EL (cell line): ENCODE measurements at places on chromosomes 1 and 21.
A peak's percentile ranks its signal among the peaks of the same experiment; 100 is the strongest.

DNA sequence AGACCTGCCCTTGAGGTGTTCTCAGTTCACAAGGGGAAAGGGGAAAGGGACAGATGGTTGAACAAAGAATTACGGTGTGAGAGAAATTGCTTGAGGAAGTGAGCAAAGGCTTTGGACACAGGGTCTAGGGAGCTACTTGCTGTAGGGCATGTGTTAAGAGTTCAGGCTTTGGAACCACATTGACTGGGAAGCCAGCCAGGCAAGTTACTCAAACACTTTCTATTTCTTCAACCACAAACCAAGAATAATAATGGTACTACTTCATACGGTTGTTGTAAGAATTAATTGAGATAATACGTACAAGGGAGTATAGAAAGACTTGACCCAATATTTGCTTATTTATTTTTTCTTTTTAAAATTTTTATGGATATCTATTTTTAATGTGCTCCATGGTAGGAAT lies 26.6 kb downstream of the AK4 start:
- DNase-seq, result peak; percentile 97

DNA sequence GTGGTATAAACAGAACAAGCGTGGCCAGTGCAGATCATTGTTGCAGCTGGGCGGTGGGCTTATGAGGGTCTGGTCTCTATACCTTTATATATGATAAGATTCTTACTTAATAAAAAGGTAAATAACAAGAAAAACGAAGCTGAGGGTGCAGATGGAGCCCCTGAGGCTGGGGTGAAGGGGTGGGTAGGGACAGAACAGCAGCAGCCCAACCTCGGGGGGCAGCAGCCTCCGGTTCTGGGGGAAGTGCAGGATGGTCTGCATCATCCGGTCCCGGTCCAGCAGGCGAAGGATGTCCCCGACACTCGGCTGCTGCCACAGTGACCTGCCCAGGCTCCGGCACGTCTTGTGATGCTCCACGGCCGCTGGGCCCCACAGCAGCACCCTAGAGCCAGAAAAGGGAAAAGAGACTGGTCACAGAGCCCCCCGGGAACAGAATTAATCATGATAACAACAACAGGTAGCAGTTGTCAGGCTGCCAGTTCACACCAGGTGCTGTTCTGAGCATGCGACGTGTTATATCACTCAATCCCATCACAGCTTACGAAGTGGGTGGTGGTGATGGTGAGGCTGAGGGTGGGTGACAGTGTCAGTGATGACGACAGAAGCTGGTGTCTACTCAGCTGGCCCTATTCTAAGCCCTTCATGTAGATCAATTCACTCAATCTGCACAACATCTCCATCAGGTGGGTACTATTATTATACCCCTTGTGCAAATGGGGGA lies 35.5 kb downstream of the MRAP start:
- no peak for DNase-seq

DNA sequence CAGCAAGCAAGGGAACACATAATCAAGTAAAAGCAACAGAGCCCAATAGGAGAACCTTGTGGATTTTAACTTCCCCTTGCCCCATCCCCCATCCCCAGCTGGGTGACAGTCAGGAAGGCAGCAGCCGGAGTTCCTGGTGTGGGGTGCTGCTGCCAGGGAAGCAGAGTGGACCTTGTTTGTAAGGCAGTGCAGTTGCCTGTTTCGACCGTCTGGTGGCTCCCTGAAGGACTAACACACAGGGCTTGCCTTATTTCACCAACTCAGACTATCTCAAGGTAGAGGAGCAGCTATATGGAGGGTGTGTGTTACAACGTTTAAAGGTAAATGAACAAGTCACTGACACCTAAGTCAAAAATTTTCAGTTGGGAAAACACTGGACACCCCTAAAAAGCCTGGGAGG lies 6.6 kb downstream of the KRTAP10-8 start:
- peak; percentile 7 for DNase-seq

DNA sequence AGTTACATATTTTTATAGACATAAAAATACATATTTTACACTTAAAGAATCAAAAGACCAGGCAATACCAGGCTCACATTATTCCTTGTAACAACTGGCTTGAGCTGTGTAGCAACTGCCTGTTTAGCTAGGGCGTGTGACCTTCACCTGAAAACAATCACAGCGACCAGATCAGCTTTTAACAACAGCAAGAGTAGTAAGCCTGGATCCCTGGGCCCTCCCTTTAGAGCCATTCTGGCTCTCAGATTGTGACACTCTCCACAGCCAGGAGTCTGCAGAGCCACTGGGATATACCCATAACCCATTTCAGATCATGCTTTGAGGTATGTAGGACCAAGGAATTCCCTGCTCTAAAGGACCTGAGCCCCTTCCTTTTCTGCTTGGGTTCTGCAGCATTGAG lies 29.4 kb upstream of the GNG4 start:
- no peak for DNase-seq

GRCh38 chr1:9691108-9691445 lies 39.5 kb downstream of the PIK3CD start:
- DNase-seq, result peak; percentile 88

- DNase-seq, result no peak
Measured at GRCh38 chr21:41170859-41171609, 3.1 kb downstream of the BACE2 start.

- no peak for DNase-seq
Measured at GRCh38 chr1:7853684-7854026, 790 bp upstream of the UTS2 start.

- no peak for DNase-seq
Measured at GRCh38 chr1:54558434-54559030, 10.5 kb downstream of the ACOT11 start.

DNA sequence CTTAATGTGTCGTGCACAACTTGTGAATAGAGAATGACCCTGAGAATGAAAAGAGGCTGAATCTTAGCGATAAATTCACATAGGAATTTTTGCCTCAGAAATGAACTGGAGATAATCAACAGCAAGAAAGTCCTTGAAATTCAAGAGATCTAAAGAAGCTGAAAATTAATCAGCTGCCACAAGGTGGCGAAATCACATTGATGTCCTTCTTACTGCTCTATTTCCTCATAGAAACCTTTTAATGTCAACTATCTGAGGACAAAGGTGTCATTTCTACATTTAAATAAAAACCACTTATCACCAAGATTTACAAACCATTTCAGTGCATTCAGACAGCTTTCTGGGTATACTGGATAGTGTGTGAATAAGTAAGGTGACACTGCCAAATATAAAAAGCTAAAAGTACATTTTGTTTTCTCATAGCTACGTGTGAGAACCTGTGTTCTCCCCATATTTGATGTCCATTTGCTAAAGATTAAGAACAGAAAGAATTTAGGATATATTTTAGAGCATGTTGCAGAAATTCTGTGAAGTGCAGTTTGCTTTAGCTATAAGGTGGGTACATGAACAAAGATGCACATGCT lies 485.3 kb upstream of the PTBP2 start:
- DNase-seq, result peak; percentile 61

DNA sequence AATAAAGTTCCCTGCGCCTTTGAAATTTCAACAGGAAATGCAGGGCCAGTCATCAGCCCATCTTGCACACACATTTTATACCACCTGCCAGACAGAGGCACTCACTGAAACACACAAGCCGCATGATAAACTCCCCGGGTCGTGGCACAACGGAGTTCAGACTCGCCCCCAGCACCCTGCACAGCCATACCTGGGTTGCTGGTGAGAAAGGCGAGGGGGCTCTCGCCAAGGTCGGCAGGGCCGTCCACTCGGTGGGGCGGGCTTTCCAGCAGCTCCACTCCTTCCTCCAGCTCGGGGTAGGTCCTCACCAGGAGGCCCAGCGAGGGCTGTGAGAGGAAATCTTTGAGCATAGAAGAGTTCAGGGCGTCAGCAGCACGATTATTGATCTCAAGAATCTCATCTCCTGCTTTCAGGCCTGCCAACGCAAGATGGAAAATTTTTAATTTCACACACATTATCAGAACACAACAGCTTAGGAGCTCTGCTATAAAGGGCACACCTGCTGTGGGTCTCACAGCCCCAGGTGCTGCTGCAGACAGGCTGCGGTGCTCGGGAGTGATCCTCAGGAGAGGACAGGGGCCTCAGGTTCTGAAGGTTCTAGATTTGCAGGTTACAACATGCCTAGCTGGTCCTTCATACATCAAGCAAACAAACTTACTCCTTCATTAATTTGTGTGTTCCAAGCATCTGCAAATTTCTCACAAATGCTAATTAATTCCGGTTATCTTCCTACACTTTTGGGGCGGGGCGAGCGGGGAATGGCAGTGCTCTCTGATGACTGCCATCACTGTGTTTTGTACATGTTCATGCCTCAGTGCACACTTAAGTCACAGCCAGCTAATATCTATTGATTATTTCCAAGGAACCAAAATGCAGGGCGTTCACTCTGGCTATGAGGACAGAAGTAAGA lies 144.2 kb upstream of the KRTAP19-8 start:
- DNase-seq, result no peak

DNA sequence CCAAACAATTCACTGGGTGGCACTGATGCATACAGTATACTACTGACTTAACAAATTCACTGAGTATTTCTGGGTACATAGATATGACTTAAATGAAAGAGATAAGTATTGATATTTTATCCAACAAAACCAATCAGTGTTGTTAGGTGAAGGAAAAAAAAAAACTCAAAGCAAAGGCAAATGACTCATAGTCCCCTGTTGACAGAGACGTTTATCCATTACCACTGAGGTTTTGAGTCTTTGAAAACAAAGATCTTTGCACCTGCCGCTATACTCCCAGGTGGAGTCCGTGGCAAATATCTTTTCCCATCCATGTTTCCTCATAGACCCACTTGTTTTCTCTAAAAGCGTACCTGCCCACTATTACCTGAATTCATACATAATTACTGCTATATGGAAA lies 18.4 kb downstream of the DYNLT5 start:
- DNase-seq, result no peak

GRCh38 chr1:12078938-12079861 lies 16.1 kb downstream of the TNFRSF8 start:
- peak; percentile 64 for DNase-seq

- DNase-seq, result no peak
Measured at GRCh38 chr1:153669606-153670005, 1.2 kb downstream of the ILF2 start.

- no peak for DNase-seq
Measured at GRCh38 chr1:92619466-92620189, 132.9 kb upstream of the GFI1 start.

DNA sequence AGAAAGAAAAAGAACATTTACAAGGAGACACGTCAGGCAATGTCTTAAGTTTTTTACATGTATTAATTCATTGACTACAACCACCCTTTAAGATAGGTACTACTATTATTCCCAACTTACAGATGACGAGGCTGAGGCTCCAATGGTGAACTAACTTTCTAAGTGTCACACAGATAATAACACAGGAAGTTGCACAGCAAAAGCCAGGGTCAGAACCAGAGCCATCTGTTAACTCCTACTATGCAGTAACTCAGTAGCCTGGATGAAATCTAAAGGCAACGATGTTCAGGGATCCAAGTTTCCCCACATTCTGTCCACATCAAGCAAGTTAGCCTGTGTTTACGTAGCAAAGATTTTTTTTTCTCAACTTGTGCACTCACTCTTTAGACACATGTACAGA lies 371.7 kb downstream of the PTPRC start:
- DNase-seq, result no peak

DNA sequence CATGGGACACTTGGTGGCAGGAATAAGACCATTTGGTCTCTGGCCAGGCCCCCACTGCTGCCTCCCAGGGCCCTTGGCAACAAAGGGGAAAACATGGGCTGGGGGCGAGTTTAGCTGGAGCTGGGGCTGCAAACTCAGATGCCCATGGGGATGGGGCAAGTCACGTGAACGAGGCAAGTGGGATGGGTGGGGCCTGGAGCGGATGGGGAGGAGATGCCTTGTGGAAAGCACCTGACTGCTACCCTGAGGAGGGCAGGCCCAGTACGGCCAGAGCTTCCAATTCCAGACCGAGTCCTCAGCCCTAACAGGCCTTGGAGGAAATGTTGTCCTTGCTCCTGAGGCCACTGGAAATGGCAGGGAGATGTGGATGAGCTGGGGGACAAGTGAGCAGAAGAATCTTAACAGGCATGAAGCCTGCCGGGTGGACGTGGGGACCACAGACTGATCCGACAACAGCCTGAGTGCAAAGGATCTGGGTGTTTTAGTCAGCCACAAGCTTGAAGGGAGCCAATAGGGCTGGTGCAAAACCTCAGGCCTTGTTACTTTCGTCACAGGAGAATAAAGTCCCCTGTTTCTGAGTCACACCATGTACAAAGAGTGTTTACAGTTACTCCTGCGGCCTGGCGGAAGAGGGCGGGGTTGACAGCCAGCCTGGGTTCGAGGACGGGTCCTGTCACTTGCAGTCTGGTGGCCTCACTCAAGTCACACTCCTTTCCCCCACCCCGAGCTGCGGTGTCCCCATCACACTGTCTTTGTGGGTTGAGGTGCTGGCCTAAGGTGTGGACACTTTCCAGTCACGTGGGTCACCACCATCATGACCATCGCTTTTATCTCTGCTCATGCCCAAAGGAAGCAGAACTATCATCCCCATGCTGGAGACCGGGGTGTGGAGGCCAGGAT lies 19.1 kb downstream of the RUNX3 start:
- DNase-seq, result no peak

GRCh38 chr1:236705771-236706170 lies 19.5 kb downstream of the ACTN2 start:
- no peak for DNase-seq

GRCh38 chr1:195954848-195955247 lies 653.4 kb downstream of the KCNT2 start:
- DNase-seq, result no peak

GRCh38 chr1:244231572-244232315 lies 180.7 kb downstream of the ZBTB18 start:
- peak; percentile 50 for DNase-seq

DNA sequence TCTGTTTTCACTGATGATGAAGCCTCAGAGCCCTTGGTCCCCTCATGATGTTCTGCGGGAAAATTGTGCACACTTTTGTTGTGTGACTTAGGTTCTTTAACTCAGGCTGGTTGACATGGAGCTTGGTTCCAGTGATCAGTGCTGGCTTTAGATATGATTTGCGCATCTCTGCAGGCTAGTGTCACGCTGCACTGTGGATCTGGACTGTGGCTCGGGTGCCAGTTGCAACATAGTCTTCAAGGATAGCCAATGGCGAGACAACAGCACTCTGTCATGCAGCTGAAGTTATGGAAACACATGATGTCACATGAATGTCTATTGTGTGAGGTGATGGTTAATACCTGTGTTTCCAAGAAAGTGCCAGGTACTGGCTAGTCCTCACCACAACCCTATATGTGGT lies 56.7 kb downstream of the DDR2 start:
- no peak for DNase-seq
